ENCODE measurements at places on chromosomes 1 and 21. TPM values are rescaled to one million over a fixed set of nuclear protein-coding genes. Genes with fewer than 3 reads are reported as not detected.

DNA sequence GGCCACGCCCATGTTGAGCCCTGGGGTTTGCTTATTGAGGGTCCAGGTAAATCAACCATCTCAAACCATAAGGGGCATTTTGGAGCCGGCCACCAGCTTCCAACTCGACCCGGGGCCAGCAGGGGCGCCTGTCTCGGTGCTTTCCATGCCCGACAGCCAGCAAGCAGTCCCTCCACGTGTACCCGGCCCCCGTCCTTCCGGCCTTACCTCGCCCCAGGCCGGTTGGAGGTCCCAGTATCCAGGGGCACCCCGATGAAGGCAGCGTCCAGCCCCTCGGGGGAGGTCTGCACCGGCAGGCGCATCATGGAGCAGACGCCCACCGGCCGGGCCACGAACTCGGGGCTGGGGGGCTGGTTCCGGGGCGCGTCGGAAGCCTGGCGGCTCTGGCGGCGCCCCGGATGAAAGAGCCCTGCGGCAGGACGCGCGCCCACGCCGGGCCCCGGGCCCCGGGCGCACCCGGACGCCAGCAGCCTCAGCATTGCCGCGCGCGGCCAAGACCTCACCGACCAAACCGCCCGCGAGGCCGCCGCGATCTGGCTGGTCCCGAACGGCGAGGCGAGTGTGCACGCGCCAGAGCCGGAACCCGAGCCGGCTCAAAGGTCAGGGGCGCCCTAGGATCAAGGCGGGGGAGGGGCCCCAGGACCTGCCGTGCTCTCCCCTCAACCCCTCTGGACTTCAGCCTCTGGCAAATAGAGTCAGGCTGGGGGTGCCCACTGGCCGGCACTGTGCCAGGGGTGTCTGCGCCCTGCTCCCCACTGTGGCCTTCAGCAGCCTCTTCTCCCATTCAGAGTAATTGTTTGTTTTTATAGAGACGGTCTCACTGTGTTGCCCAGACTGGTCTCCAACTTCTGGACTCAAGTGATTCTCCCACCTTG, at the start of gene AGMAT:
Gene AGMAT, minus strand, starts transcription at position 563 of the 875 bp plus-strand sequence. Its CDS starts 84 bp downstream, at position 479.
- ATAC-seq, result no peak

DNA sequence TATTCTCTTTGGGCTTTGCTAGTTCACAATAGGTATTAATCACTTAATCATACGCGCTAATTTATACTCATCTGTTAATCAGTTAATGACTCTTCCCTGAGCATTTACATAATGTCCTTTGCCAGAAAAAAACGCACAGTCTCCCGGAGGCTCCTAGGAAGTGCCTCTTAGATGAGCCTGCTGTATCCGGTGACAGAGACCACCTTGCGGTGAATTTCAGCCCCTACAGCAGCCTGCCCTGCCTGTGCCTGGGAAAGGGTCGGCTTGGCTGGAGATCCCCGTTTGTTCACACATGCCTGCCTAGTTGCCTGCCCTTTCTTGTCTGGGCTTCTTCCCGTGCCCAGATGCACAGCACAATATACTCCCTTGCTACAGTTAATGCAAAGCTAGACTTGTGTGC, 152.9 kb downstream of the ZBTB18 start:
- ATAC-seq, result no peak

DNA sequence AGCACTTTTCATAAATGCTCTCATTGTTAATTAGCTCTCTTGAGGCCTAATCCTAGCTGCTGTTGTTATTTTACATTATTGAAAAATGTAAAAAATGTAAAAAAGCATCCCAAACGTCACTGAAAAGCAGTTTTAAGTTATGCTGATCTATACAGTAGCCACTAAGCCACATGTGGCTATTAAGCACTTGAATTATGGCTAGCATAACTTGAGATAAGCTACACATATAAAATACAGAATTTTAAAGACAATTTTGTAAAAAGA, 18.4 kb upstream of the DNASE2B start:
- no peak for ATAC-seq

DNA sequence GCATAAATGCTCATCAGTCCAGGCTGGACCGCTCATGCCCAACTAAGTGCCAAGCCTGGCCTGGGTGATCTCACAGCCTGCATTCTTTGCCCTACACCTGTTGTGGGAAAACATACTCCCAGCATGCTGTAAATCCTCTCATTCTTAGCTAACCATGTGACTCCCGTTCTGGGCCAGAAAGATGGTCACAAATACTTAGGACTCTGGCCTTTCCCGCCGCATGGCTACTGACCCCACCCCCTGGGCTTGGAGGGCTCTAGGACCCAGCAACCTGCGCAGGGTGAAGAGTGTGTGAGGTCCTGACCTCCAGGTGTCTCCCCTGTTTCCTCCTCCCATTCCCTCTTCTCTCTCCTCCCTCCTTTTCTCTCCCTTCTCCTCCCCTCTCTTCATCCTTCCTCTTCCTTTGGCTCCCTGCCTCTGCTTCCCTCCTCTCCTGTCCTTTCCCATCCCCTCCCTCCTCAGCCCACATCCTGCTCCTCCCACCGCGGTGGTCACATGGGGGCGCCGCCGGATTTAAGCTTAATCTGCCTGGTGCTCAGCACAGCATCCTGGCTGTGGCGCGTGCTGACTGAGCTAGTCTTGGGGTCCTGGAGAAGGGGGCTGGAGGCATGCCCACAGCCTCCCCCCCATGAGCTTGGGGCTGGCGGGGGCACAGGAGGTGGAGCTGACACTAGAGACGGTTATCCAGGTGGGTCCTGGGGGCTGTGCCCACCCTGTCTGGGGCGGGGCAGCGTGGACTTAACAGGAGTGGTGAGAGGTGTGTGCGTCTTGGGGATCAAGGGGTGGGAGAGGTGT, at the start of gene CROCC:
Gene CROCC, plus strand, starts transcription at position 541 of the 795 bp plus-strand sequence. Its CDS starts 88 bp downstream, at position 629.
- ATAC-seq, result no peak

GRCh38 chr1:168664069-168664834, 64.8 kb downstream of the DPT start:
- no peak for ATAC-seq

- ATAC-seq, result no peak
These were observed 19.3 kb downstream of the OBSCN start for GRCh38 chr1:228226956-228227791.

DNA sequence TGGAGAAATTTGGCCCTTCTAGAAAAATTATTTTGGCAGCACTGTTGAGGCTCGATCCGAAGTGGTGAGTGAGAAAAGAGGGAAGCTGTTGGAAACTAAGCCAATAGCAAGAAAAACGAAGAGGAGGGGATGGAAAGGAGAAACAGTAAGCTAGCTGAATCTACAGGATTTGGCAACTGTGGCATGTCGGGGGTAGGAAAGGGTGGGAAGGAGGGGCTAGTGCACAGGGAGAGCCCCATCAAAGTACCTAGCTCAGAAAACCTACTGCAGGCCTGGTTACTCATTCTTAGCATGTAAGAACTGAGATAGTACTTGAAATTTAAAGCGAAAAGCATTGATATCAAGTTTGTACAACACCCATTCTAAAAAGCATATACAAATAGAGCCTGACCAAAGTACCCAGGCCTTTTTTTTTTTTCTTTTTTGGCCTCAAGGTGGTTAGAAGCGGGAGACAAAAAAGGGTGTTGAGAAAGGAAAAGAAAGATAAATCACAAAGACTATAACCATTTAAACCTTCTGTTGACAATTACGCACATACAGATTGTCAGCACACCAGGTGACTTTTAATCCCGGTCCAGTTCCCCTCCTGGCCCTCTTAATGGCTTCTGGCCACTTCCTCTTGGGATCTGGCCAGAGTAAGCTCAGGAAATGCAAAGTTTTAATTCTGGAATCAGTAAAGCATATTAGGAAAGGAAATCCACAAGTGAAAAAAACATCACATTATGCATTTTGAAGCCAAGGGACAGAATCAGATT, 50.4 kb downstream of the SLC16A1 start:
- no peak for ATAC-seq

DNA sequence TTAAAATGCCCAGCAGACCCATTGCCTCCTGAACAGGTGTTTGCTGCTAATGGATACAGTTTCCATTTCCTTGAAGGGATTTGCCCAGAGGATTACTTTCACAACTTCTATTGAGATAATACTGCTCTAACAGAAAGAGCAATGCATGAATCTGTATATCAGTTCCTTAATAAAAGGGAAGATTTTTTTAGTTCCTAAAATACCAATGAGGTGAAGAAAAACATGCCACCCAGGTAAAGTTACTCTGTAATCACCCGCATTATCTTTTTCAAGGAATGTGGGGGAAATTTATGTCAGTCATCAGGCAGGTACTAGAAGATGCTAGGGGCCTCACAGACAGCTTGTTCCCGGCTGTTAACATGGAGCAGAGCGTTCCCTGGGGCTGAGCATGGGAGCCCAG, 41.1 kb downstream of the KCNJ15 start:
- ATAC-seq, result no peak

GRCh38 chr1:182567629-182568028, 21.4 kb downstream of the RNASEL start:
- ATAC-seq, result no peak

GRCh38 chr1:246246430-246246829, 260.6 kb downstream of the SMYD3 start:
- no peak for ATAC-seq

Gene ASCL5
- not detected for total RNA-seq

Gene SLC5A9
- 0.13 TPM for total RNA-seq

Gene EPHA2
- total RNA-seq, result 15.2 TPM

Gene TMEM50A
- 82.6 TPM for total RNA-seq

Gene SAMSN1
- total RNA-seq, result 5.2 TPM

Gene CEP350
- 74.4 TPM for total RNA-seq

Gene LCE2C
- not detected for total RNA-seq

Measured in gastroesophageal sphincter (tissue), 4 donors.